ENCODE measurements at places on chromosomes 1 and 21.

DNA sequence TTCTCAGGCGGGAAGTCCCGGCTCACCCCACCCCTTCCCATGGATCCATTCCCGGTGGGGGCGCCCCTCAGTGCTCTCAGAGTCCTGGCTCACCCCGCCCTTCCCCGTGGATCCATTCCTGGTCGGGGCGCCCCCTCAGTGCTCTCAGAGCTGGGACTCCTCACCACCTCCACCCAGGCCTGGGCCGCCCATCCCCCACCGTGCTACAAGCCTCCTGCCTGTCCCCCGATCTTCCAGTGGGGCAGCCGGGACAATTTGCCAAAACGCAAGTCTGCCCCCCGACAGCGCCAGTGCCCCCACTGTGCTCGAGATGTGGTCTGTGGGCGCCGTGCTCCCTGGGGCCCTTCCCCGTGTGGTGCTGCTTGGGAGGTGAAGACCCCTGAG is 23.2 kb upstream of the PLCH2 start:
- DNase-seq, result no peak

- no peak for DNase-seq
Observed at GRCh38 chr1:240786880-240787279, 174.9 kb upstream of the GREM2 start.

DNA sequence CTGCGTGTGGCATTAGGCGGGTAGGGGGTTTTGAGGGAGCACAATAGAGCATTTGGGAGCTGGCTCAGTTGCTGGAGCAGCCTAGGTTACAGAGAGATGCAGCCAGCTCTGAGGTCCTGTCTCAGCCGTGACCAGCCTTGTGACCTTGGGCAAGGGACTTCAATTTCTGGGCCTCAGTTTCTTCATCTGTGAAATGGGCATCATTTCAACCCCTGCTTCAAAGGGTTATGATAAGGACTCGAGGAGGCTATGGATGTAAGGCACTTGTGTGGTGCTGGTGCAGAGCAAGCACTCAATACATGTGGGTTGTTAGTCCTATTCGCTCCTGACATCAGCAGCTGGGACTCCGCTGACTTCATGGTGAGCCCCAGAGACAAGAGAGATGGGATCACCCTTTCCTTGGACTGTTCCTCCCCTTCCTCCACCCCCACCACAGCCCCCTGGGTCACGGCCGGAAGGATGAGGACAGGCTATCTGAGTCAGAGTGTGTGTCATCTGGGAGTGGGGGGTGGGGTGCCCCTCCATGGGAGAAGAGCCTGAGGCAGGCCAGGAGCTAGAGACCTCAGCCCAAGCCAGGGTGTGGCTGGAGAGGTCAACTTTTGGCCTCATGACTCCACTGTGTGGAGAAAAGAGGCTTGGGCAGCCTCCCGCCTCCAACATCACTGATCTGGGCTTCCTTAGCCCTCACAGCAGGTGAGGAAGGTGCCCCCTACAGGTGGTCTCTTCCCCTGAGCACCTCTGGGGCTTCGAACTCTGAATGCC is 71.4 kb upstream of the ZBTB40 start:
- DNase-seq, result no peak

DNA sequence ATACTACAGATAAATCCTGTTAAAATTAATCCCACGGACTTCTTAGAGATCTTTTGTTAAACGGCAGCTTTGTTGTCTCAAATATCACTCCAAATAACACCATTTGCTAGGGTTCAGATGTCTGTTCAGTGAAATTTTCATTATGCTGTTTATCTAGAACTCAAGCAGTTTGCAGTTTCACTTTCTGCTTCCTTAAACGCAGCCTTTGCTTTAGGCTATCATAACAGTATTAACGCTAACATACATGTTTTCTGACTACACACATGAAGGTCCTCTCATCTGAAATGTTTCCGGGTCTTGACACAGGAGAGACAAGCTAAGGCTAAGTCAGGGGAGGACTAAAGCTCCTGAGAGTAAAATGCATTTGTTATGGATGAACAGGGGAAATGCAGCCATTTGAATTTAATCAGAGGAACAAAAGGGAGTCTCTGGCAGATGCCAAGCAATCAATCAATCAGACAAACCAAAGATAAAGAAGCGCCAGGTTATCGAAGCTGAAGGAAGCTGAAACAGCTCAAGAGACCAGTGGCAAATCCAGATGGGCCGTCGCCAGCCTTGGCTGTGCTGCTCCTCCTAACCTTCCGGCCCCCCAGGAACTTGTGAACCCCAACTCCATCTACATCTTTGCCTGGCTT is 16.9 kb downstream of the CCSAP start:
- no peak for DNase-seq

DNA sequence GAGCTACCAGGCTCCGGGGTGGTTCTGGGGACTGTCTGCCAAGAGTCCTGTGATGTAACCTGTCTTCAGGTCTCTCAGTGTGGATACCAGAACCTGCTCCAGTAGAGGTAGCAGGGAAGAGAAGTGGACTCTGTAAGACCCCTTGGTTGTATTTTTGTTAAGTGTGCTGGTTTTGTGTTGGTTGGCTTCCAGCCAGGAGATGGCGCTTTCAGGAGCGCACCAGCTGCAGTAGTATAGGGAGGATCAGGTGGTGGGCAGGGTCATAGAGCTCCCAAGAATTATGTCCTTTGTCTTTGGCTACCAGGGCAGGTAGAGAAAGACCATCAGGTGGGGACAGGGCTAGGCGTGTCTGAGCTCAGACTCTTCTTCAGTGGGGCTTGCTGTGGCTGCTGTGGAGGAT is 1147.2 kb upstream of the ADGRL4 start:
- no peak for DNase-seq

DNA sequence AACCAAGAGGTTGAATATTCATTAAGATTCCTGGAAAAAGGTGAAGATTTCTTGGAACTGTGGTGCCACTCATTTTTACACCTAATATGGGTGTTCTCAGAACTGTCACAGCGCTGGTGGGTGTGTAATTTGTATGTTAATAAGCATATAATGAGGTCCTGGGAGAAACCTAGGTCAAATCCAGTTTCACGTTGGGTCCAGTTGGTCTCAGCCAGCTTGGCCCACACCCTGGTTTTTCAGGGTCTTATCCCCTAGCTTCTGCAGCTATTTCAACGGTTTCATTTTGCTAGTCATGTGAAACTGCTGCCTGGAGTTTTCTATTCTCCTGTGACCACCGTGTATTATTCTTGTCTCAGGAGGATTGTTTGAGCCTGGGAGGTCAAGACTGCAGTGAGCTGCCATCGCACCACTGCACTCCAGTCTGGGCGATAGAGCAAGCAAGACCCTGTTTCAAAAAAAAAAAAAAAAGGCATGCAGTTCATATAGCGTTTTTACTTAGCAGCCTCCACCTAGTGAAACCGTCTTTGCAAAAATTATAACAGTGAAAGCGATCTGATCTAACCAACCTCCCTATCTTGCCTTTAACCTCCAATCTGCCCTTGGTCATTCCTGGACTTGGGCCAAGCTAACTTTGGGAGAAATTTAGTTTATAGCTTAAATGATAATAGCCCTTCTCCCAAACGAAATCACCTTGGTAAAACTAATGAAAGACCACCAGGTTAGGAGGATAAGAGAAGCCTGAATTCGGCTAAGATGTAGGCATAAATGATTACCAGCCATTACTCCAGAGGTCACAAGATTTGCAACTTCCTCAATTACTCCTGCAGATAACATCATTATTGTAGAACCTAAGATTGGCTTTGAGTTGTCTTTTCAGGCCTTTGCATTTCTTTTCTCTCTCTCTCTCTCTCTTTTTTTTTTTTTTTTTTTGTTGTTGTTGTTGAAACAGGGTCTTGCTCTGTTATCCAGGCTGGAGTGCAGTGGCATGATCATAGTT is 44.0 kb downstream of the PTAFR start:
- no peak for DNase-seq

GRCh38 chr1:58885998-58886397 is 102.2 kb upstream of the JUN start:
- no peak for DNase-seq

DNA sequence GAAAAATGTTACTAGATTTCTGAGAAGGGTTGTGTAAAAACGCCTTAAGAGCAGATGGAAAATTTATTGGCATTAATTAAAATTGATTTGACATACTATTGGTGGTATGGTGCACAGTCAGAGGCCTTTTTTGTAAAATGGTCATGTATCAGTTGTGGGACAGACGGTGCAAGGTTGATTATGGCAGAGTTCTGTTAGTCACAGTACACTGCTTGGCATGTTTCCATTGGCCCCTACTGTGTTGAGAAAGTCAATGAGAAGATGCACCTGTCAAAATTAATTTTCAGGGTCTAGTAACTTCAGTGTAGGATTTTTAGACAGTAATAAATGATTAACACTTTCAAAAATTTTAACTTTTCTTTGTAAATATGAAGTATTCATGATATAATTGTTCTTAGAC is 4.4 kb downstream of the B3GALT2 start:
- no peak for DNase-seq

- no peak for DNase-seq
Observed at GRCh38 chr1:248828845-248829244, 3.1 kb upstream of the SH3BP5L start.

- DNase-seq, result no peak
Observed at GRCh38 chr1:86016076-86016759, 140.4 kb downstream of the COL24A1 start.

DNA sequence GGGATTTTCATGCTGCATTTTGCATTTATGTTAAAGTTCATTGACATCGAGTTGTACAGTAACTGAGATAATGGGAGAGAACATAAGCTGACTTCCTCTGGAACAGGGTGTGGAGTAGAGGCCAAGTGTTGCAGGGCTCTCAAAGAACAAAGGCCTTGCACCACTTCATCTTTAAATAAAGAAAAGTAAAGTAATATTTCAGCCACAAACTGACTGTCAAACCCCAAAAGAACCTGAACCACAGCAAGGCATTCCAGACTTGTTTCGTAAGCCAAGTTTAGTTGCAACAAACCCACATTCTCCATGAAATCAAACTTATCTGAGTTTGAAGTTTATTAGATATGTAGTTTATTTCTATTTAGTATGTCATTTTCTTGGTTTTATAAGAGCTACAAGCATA is 19.1 kb upstream of the HMGCS2 start:
- no peak for DNase-seq

GRCh38 chr1:89850844-89851415 is 30.1 kb downstream of the LRRC8D start:
- no peak for DNase-seq

- no peak for DNase-seq
Observed at GRCh38 chr1:44822981-44823451, 14.7 kb downstream of the BTBD19 start.

DNA sequence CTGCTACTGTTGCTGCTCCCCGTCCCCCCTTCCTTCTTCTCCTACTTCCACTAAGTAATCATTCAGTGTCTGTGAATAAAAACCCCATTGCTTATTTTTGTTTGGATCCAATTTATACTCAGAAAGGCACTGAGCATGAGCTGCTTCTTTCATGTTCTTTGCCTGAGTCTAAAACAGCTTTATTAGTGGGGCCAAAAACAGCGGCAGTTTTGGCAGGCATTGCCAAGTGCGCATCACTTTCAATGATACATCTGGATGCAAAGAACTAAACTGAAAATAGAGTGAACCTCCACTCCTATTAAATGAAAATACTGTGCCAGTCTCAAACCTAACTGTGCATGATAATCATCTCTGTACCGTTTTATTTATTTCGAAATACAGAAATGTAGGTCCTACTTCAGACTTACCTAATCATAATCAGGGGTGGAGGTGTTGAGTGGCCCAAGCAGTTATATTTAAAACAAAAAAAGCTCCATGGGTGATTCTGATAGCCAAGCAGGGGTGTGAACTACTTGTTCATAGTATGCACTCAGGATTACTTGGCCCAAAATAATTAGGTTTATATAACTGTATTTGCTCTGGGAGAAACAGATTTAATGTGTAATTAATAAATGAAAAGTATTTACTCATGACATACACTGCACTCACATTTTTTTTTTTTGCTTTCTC is 48.4 kb downstream of the NEK7 start:
- DNase-seq, result no peak

Measured in frontal cortex (tissue), 4 donors.